ENCODE measurements at places on chromosomes 3 and 15.

DNA sequence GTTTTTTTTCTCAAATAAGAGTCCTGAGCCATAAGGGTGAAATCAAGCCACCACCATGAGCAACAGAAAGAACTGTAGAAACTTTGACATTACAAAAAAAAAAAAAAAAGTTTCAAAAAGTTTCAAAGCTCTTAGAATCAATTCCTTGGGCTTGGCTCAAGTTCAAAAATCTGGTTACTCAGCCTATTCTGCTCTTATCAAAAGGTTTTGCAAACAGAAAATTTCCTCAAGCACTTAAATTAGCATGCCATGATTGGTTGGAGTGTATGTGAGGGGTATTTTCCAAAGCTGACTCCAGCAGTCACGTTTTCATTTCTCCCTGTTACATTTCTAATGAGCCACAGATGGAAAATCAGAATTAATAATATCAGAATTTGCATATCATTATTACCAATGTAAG lies 12.1 kb upstream of the PEX5L start:
- no peak for DNase-seq

DNA sequence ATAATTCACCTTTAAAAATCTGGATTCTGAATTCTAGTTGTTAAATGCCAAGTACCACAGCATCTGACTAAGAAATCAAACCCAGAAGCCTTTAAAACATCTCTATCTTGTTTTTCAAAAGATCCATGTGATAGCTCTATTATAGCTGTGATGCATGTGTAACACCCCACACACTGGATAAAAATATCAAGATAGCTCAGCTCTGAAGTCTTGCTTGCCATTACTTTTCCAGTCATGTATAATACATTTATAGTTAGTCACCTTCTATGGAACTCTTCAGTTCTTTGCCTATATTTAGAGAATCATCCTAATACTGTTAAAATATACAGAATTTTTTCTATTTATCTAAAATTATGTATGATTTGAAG lies 11.6 kb downstream of the ARPP19 start:
- DNase-seq, result no peak

- no peak for DNase-seq
These were observed 35.7 kb downstream of the IQCH start for GRCh38 chr15:67290319-67290718.

DNA sequence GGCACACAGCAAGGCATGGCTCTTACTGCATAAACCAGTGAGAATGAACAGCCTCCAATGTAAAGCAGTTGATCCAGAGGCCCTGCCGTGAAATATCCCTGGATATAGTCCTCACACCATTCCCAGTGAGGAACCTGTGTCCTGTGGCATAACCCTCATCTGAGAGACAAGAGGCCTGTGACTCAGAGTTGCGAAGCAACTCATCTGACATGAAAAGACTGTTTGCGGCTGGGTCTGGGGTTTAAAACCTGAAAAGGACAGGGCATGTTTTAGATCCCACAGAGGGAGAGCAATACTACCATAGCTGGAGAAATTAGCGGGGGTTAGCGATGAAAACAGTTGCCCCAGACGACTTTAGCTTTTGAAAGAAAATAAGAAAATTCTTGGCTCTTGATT lies 165.3 kb upstream of the BHLHE40 start:
- no peak for DNase-seq

DNA sequence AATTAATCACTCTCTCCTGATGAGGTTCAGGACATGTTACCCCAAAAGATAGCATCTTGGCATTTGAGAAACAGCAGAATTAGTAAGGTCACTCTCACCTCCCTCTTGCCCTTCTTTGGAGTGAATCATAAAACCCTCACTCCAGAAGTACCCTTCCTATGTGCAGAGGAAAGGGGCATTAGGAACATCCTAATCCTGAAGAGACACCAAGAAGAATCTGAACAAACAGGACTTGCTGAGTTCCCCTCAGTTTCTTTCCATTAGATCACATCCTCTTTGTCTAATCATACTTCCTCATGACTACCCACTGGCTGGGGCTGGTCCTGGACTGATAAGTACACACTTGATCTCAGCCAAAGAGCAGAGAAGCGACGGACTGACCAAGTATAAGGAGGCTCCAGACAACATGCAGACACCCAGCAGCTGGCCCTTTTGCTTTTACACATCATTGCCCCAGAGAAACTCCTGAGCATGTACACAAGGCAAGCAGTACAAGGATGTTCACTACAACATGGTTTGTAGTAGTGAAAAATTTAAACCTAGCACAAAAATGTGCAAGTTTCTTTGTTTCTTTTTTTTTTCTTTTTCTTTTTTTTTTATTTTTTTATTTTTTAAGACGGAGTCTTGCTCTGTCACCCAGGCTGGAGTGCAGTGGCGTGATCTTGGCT lies 15.0 kb upstream of the TM6SF1 start:
- DNase-seq, result no peak

GRCh38 chr15:70063261-70063925 lies 34.3 kb downstream of the TLE3 start:
- no peak for DNase-seq

DNA sequence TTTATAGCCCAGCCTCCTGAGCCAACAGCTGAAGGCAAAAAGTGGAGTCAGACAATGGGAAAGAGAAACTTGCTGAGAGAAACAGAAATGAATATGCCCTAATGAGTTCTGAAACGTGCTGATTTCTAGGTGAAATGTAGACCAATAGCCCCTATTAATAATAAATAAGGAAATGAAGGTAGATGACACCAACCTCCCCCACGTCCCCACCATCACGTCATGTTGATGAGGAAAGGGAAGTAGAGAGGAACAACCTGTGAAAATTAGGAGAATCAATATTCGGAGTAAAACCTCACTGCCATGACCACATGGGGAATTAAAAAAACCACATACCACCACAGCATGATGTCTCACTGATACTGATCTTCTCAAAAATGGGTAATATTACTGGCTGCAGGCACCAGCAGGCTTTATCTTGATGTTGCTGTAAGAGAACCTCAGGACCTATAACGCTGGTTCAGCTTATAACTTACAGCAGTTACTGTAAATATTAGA lies 64.0 kb downstream of the KAT2B start:
- DNase-seq, result no peak

DNA sequence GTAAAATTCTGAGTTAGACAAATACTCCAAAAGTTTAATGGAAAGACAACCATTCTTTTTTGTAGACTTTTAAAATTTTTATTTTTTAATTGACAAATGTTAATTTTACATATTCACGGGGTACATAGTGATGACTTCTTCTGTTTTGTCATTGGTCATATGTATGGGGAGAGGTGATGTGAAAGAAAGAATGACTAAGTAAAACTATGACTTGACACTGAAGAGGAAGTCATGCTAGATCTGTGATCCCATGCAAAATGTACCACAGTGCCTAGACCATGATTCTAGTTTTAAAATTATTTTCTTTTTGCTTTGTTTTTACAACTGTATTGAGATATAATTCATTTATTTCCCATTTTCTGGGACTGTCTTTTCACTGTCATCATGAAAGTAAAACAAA lies 281.6 kb downstream of the MBNL1 start:
- DNase-seq, result no peak

DNA sequence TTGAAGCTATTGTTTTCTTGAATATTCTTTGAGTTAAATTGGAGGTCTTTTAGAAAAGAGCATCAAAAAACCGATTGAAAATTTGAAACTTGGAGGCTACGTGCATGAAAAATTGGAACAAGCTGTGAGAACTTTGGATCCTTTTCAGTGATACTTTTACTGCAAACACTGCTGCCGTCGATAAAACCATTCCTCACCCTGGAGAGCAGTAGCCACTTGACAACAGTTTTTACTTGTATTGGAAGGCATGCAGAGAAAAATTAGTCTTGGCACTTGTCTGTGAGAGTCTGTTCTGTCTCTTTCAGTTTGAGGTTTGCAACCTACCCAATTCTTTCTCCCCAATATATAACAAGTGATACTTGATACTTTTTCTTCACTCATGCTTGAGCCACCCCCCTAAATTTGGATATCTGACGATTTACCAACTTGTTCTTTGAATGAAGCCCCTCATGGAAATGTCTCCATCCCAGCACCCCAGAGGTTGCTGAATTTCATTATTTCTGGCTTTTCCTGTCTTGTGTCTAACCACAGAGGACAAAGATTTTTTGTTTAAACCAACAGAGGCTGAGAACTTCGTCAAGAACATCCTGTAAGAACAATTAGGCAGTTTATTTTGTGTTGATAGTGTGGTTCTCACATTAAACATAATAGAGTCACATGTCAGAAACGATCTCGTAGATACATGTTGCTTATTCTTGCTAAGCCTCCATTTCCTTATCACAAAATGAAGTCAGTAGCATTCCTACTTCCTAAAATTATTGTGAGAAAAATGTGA lies 307.3 kb upstream of the PLSCR5 start:
- DNase-seq, result no peak

DNA sequence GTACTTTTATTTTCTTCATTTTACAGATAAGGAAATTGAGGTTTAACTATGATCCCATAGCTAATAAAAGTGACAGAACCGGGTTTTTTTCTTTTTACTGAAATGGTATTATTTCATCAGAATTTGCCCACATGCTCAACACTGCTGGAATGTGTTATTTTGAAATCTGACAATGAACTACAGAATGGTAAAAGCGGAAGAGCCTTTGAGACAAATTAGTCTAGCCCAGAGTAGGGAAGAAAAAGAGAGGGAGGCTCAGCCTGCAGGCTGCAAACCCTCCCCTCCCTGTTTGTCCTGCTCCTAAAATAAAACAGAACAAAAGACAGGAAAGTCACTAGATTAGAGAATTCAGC lies 100.3 kb upstream of the LIPC start:
- DNase-seq, result no peak

- DNase-seq, result no peak
These were observed 18.6 kb downstream of the ACOX2 start for GRCh38 chr3:58518291-58518789.

GRCh38 chr3:127304121-127304744 lies 16.4 kb upstream of the PRR20G start:
- DNase-seq, result peak; percentile 99

- DNase-seq, result no peak
These were observed 6.7 kb upstream of the SUCLG2 start for GRCh38 chr3:67661089-67661488.

DNA sequence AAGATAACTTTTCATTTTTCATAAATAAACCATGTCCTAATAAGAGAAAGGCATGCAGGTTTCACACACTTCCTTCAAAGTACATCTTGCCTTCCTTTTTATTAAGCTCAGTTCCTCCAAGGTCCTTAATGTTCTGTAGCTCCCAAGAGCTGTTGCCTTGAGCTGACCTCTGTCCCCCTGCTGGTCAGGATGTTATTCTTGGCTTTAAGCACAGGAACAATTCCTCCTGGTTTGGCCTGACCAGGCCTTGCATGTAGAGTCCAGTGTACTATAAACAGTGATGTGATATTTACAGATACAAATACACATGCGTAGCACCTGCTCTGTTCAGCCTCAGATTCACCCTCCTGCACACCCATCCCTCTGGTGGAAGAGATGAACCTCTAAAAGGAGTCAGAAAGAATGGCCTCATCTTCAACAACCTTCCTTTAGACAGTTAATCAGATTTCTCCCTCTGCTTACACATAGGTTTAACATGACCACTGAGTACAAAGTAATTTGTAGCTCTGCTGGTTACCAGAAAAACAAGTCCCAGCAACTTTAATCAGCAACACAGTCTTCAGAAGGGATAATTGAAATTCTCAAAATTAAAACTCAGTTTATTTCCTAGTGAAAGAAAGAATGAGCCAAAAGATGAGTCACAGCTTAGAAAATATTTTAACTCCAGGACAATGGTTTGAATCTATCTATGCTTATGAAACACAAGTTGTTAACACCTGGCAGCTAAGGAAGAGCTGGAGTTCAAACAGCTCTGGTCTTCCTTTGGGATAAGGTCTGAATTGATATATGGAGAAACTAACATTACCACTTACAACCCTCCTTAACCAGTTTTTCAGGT lies 46.5 kb downstream of the PTPN9 start:
- no peak for DNase-seq

GRCh38 chr3:196149831-196150301 lies 61.3 kb downstream of the ZDHHC19 start:
- no peak for DNase-seq

- no peak for DNase-seq
These were observed 22.0 kb upstream of the COL6A5 start for GRCh38 chr3:130323503-130323902.

DNA sequence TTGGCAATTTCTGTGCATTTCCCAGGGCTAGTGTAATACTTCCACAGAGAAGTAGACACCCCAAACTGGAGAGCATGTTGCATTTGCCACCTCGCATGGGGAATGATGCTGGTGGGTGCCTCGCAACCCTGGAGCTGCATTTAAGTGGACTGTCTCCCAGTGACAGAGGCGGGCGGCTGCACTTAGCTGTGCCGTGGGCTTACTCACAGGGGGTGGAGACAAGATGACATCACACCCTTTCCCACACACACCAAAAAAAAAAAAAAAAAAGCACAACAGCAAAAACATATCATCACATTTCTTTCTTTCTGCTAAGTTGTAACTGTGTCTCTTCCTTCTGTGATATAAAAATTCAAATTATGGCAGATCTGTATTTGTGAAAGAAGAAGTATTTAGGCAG lies at the start of gene ABI3BP:
TSS of gene ABI3BP (minus strand) at position 113 of the 400 bp plus-strand sequence. CDS start at position 76, 37 bp downstream.
- no peak for DNase-seq

DNA sequence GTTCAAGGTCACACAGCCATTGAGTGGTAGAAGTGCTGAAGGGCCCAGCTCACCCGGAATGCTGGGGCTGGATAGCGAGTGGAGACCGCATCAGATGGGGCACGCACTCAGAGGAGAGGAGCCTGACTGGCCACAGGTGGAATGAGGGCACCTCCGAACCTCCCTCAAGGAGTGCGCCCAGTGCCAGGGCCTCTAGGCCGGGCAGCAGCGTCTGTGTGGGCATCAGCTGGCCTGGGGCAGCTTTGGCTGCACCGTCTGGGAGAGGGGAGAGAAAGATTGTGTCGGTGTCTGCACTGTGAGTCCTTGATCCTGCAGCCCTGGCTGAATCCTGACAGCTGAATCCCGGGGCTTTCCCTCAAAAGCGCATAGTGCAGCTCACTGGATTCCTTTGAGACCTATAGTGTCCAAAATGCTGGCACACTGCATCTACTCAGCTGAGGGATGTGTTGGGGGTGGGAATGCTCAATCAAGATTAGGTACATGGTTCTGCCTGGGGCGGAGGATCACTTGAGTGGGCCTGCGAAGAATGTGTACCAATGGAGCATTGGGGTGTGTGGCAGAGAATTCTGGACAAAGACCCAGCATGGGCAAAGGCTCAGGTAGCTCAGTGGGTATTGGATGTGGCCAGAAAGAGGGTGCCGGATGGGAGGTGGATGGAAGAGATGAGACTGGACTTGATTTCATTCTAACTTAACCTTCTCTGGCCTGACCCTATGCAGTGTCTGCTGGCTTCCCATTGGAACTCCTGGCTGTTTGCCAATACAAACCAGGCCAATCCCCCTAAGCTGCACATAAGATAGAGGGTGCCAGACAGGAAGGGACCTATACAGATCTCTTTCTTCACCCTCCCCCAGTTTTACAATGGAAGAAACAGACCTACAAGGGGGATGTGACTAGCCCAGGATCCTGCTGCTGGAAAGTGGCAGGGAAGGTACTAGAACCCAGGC lies 950 bp downstream of the ANKDD1A start:
- DNase-seq, result no peak

- no peak for DNase-seq
These were observed 448.8 kb upstream of the CADM2 start for GRCh38 chr3:84510007-84510406.

GRCh38 chr15:101435761-101436160 lies 53.7 kb downstream of the PCSK6 start:
- no peak for DNase-seq

Data from NCI-H2081 (cell line).